AG04450 (cell line): ENCODE measurements at places on chromosomes 5 and 9. TPM values are rescaled to one million over a fixed set of nuclear protein-coding genes. Genes with fewer than 3 reads are reported as not detected.

The MED10 gene
- polyA plus RNA-seq = 34.0 and 36.3 TPM in 2 replicates

DNA sequence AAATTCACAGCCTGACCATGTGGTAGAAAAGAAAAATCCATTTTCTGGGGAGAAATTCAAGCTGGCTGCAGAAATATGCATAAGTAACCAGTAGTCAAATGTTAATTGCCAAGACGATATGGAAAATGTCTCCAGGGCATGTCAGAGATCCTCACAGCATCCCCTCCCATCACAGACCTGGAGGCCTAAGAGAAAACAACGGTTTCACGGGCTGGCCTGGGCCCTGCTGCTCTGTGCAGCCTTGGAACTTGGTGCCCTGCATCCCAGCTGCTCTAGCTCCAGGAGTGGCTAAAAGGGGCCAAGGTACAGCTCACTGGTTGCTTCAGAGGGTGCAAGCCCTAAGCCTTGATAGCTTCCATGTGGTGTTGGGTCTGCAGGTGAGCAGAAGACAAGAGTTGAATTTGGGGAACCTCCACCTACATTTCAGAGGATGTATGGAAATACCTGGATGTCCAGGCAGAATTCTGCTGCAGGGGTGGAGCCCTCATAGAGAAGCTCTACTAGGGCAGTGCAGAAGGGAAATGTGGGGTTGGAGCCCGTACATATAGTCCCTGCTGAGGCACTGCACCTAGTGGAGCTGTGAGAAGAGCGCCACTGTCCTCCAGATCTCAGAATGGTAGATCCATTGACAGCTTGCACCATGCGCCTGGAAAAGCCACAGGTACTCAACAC lies 49.7 kb downstream of the PTBP3 start:
- no peak for DNase-seq

DNA sequence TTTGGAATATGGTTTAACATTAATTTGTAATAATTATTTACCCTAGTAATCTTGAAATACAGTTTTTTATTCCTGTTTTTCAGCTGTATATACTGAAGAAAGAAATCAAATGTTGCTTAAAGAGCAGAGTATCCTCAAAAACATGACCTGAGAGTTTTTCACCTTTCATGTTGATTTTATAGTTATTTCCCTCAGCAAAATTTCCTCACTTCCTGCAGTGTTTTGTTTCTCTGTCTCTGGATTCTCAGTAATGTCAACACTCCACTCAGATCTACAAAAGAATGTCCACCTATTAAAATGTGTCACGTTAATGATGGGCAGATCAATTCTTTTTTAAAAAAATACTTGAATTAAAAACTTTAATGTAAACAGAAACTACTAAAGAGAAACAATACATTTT lies 398.3 kb downstream of the ANXA1 start:
- DNase-seq = no peak

DNA sequence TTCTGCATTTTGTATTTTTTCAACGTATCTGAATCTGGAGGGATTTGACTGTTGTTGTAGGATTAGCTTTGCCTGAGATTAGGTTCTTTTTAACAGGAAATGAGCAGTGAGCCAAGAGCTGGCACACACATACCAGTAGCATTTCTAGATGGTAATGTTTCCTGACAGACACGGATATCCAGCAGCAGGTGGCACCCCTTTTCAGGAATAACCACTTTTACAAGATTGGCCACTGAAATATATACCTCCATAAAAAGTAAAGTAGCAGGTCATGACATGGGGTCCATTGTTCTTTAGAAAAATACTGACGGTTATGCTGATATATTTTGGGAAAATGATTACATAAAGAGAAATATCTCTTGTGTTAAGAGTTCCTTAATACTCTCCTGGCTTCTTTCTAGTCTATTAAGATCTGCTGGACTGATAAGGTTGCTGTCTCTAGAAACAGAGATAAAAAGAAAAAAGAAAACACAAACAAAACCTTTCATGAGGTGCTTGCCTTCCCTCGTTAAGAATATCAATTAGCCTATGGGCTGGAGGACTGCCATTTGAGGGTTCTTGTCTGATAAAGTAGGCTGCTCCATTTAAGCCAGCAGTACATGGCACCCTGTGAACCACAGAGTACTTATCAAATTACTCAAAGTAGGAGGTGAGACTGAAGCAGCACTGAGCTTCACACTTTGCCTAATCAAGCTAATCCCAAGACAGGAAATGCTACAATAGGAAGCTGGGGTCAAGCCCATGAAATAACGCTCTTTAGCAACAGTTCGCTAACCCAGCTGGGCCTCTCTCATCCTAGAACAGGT lies 101.6 kb upstream of the PCA3 start:
- DNase-seq = no peak

DNA sequence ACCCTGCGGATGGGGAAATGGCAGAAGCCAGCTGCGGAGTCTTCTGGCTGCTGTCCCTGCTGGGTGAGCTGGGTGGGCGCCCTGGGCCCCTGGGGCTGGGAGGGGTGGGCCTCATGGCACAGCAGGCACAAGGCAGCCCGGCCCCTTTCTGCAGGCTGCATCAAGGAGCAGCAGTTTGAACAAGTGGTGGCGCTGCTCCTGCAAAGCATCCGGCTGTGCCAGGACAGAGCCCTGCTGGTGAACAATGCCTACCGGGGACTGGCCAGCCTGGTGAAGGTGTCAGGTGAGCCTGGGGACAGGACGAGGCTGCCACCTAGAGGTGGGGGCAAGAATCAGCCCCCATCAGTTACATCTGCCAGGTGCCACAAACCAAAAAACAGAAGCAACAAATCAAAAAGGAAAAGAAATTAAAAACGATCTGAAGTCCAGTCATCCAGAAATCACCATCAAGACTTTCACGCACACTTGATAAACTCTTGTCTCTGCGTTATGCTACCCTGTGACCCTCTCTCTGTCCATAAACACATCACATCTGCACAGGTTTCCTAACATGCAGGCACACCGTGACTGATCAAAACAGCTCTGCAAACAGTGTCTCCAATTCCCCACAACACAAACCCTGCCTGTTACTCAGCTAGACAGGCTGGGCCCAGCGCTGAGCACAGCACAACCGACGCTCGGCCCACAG lies 13.9 kb downstream of the REXO4 start:
- no peak for DNase-seq

DNA sequence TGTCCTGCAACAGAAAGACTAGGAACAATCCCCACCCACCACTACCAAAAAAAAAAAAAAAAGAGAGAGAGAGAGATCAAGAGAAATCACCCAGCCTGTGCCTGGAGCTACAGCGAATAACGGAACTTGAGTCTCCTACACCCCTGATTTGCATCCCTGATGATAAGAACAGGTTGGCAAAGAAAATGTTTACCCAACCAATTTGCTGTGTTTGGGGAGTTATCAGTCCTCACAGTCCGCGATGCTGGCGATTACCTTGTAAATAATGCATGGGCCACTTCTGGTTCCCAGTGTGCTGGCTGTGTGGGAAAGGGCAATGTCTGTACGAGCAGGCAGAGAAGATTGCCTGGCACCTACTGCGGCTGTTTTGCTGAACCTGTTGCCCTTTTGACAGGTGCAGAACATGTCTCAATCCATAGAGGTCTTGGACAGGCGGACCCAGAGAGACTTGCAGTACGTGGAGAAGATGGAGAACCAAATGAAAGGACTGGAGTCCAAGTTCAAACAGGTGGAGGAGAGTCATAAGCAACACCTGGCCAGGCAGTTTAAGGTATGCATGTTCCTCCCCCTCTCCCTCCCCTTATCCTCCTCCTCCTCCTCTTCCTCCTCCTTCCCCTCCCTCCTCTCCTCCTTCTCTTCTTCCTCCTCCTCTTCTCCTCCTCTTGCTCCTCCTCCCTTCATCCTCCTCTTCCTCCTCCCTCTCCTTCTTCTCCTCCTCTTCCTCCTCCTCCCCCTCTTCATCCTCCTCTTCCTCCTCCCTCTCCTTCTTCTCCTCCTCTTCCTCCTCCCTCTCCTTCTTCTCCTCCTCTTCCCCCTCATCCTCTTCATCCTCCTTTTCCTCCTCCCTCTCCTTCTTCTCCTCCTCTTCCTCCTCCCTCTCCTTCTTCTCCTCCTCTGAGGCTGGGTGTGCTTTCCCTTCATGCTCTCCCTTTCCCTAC lies 8.3 kb downstream of the OLFM1 start:
- DNase-seq = no peak

The PLAC8L1 gene
- 0.15 TPM in 1 of 2 replicates, not detected in the other for polyA plus RNA-seq

The ARL10 gene
- 5.4 and 6.6 TPM in 2 replicates for polyA plus RNA-seq

- no peak for DNase-seq
Measured at GRCh38 chr9:113649054-113649453, 185.5 kb downstream of the RGS3 start.

DNA sequence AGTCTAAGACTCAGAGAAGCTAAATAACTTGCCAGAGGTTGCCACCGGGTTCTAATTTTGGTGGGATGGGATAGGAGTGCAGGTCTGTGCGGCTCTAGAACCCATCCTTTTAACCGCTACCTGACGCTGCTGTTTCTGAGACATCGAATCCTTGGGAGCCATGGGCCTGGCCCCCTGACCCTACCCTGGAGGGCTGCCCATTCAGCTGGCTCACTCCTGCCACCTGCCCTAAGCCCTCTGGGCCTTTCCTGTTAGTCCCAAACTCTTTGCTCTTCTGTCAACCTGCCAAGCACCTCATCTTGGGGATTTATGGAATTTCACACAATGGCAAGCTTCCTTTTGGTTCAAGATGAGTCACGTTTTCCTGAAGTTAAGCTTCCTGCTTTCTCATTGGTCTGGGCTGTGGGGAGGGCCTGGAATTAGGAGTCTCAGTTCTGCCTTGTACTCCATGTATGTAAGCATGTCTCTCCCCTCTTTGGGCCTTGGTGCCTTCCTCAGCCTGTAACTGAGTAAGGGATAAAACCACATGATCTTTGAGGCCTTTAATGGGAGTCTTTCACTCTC lies 26.6 kb downstream of the ENHO start:
- DNase-seq = no peak

DNA sequence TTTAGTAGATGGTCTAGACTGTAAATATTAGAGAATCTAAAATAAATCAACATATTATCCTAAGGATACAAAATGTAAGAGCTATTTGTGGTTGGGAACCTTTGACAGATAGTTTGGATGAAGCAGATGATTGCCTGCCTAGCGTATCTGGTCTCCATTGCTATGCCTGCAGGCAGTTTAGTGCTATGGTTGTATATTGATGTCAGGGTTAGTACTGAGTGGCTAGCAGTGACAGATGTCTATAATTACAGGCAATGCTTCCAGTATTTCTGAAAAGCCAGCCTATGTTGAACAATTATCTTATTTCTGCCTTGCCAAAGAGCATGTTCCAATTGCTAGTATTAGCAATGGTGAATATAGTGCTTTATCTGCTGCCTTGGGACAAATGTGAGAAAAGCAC lies 151.3 kb upstream of the TLX3 start:
- no peak for DNase-seq

DNA sequence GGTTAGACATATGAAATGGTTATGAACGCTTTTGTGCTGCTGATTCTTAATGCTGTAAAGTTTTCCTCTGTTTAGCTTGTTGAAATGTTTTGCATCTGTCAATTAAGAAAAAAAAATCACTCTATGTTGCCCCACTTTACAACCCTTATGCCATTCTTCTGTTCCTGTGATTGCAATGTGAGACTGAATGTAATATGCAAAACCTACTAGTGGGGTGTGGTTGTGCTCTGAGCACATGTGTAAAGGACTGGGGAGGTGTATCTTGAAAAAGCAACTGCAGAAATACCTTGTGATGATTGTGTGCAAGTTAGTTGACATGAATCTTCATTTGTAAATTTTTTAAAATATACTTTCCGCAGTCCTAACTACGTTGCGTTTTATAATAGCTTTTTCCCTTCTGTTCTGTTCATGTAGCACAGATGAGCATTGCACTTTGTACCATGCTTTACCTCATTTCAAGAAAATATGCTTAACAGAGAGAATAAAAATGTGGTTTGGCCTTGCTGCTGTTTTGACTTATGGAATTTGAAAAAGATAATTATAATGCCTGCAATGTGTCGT lies 357.0 kb upstream of the PIK3R1 start:
- DNase-seq = no peak

The SPATA31C1 gene
- not detected in 2 replicates for polyA plus RNA-seq

GRCh38 chr5:102941111-102941510 lies 178.8 kb downstream of the GIN1 start:
- no peak for DNase-seq

- no peak for DNase-seq
Measured at GRCh38 chr9:8337834-8338766, 538.5 kb upstream of the DMAC1 start.

The SLC36A3 gene
- polyA plus RNA-seq = not detected in 2 replicates

The KLF9 gene
- polyA plus RNA-seq = 13.2 and 14.9 TPM in 2 replicates

- no peak for DNase-seq
Measured at GRCh38 chr5:107605596-107606125, 65.1 kb downstream of the EFNA5 start.

DNA sequence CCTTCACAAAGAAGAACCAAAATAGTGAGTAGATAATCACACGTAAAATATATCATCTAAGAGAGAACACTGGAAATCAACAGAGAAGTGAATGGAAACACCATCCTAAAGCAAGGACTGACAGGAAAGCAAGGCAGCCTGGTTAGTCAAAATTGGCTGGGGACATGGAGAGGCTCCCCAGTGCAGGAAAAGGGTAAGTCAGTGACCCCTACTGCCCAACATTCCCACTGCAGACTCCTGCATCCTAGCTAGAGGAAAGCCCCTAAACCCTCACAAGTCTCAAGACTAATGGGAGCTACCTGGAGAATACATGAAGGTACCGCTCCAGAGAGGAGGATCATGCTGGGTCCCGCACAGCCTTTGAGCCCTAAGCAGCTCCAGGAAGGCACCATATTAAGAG lies 60.1 kb downstream of the ZDHHC21 start:
- no peak for DNase-seq

DNA sequence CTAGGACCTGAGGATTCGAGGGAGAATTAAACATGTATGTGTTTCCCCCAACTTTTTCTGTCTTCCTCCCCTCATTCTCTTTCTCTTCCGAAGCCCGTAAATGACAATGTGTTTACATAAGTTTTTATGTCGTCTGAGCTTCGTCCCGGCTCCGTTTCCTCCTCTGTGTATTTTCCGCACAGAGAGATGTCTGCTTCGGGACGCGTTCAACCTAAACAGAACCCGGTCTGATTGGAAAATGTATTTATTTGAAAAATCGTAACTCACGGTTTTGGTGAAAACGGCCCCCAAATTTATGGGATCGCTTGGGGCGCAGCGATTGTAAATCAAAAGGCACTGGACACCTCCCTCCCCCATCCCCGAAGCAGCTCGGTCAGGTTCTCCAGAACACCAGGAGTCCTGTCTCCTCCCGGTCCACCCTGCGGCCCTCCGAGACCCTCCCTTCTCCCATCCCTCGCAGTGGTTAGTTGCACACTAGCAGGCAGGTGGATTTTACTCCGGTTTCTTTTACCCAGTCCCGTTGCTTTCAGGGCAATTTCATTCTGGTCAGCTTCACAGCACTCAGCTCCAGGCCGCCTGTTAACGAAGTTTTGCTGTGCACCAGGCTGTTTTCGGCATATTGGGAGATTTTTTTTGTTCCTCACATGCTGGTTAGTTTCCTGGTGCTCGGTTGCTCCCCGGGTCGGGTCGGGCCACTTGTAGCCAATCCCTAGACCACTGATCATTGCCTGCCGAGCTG lies 5.8 kb upstream of the HAND1 start:
- no peak for DNase-seq

The COMMD10 gene
- 19.1 and 28.2 TPM in 2 replicates for polyA plus RNA-seq
